Hematopoietic multipotent progenitor cell treated with erythropoietin and hydrocortisone succinate and interleukin-3 and kit ligand, for 8 days (in vitro differentiated cells): ENCODE measurements at places on chromosomes 4 and X.

DNA sequence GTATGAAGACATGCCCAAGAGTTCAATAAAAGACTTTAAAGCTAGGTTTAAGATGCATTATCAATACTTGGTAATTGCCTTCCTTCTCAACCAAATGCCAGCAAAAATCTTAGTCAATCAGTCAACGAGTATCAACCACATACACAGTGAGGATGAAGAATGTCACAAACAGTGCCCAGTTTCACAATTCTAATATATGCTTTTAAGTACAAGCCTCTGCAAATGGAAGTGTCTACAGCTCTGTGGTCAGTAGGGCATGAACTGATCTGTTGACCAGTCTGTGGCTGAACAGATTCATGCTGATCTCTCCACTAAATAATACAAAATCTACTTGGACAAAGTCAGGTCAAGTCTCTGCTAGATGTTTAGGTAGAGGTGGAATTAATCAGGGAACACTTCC, 27.9 kb downstream of the PPARGC1A start:
- no peak for DNase-seq

DNA sequence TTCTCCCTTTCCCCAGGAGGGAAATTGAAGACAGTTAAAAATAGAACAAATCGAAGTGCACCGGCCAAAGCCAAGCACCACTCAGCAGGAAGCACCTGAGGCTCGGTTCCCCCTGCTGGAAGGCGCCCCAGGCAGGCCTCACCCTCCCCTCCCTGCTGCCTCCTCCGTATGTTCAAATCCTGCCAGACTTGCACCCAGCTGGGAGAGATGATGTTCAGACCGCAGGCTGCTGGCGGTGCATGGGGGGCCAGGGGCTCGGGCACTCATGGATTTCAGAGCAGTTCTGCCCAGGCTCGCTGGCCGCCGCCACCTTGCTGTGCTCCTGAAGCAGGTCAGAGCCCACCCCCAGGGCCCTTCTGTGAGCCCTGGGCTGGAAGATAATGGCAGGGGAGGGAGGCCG, 91.4 kb downstream of the DCTD start:
- DNase-seq: no peak

GRCh38 chr4:4428966-4429875, 42.3 kb downstream of the NSG1 start:
- no peak for DNase-seq

DNA sequence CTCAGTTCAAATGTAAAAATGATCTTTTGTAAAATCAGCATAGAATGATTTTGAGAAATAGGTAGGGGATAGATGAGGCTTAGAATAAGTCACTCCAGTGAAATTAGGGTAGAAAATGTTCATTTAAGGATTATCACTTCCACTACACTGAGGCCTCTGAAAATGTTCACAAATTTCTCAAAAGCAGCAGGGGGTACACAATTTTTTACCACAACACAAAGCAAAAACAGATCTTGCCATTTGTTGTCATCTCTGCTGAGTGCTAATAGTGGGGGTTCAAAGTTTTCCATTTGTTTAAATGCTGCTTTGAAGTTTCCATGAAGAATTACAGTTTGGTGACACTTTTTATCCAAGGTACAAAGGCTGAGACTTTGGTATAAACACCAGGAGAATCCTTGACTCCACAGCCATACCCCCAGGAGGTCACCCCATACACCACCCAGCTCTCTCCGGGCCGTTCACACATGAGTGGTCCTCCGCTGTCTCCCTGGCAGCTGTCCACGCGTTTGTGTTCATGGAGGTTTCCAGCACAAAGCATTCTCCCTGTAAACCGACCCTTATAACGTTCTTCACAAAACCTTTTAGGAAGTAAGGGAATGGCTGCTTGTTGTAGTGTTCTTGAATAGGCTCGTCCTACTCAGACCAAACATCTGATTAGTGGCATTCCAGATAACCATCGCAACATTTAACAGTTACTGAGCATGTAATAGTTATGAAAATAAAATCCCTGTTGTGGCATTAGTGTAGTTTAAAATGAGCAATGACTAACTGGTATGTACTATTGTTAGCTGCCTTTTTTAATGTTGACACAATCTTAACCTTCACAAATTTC, 71.0 kb downstream of the PRSS12 start:
- peak; percentile 60 for DNase-seq

DNA sequence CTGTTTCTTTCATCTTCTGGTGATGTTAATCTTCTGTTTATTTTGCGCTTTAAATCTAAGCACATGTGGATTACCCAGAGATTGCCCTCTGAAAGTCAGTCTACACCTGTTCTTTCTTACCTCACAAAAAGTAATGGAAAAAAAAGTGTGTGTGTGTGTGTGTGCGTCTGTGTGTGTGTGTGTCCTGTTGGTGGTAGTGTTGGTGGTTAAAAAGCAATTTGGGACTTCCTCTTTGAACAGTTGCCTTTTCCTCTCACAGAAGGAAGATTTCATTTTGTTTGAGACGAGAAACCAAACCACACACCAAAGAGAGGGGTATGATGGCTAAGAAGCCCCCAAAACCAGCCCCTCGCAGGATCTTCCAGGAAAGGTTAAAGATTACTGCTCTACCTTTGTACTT, at the start of gene STAP1:
Gene STAP1, plus strand, starts transcription at position 235 of the 400 bp plus-strand sequence. Its CDS starts 83 bp downstream, at position 318.
- DNase-seq: peak; percentile 70

GRCh38 chrX:41599507-41599906, 89.3 kb upstream of the GPR34 start:
- no peak for DNase-seq

DNA sequence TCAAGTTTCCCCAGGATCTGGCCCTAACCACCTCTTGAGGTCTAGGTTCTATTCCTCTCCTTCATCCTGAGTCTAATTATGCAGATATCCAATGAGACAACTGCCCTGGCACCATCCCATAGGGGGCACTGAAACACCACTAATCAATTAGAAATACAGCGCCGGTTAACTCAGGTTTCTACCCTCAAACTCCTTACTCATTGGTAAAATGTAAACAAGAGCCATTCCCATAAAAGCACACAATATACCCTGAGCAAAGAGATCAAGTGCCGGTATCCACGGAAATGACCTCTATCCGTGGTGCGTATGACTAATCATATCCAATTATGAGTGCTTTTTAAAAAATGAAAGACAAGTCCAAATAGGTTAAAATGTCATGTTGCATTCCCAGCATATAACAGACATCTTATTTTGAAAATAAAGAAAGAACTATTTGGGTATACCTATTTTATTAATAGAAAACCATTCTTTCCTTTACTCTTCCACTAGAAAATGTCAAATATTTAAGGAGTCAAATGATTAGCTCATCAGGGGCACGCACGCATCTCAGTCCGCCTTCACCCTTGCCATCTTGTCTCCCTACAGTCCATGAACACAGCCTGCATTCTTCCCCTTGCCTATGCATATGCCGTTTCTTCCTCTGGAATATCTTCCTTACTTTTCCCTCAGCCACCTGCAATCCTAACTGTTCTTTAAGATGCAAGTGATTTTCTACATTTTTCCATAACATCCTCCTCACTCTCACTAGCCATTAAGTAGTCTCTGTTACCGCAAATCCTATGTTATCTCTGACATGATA, 141.1 kb downstream of the MAML3 start:
- DNase-seq: peak; percentile 83

DNA sequence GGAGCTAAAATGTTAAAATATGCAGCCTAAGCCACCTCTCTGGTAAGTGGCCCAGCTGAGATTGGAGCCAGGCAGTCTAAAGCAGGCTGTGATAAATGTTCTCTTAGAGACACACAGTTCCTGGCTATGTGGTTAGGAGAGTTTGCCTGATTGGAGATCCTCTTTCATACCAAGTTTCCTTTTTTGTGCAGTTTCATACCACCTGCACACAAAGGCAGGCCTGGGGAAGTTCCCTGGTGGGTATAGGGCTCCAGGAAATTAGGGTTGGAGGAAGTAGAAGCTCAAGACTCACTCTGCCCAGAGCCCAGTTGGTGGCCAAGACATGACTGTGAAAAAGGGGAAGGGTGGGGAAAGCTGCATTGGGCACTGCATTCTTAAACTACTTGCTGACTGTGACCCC, 16.9 kb downstream of the CYBB start:
- DNase-seq: no peak

- DNase-seq: no peak
These were observed 171.9 kb downstream of the LDB2 start for GRCh38 chr4:16726368-16727050.

DNA sequence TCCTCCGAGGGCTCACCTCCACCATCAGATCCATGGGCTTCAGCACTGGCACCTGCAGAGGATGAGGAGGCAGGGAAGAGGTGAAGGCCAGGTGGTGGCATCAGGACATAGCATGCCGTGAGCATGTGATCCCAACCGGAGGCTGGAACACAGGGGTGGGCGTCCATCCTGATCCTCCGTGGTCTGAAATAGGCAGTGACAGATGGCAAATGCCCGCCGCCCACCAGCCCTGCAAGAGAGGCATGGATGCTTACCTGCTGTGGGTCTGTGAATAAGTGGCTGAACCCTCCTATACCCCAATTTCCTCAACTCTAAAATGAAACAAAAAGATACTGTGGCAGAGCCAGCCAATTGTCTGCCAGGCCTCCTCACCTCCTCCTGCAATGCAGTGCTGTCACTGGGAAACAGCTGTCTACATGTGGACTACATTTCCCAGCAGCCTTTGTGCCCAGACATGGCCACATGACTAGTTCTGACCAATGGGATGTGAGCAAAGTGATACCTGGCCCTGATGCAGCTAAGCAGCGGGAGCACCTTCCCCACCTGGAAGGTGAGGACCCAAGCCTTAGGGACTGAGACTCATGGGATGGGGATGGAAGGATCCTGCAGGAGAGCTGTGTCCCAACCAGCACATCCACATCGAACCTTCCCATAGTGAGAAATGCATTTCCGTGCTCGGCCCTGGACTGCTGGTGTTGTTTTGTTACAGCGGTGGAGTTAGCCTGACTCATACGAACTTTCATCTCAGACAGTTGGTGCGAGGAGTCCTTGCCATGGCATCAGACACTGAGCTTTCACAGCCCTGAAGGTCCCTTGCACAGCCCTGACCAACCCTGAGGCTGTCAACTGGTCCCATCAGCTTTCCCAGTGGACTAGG, 99.5 kb downstream of the PPP2R2C start:
- peak; percentile 37 for DNase-seq
